Stimulated activated memory B cell treated with anti-CD40 and anti-IgM and Interleukin-4, amounts not matched to agents 10 μg/mL and 1 μg/mL and 100 μg/mL, for 72 hours (primary cell): ENCODE measurements at places on chromosomes 11 and 22.
A peak's percentile ranks its signal among the peaks of the same experiment; 100 is the strongest.

- no peak for ATAC-seq
Observed at GRCh38 chr22:50732681-50733080, 5.3 kb upstream of the ACR start.

- no peak for ATAC-seq
Observed at GRCh38 chr11:119697882-119698281, 31.1 kb downstream of the NECTIN1 start.

GRCh38 chr11:76245720-76246119, 39.4 kb upstream of the WNT11 start:
- no peak for ATAC-seq

- ATAC-seq = no peak
Observed at GRCh38 chr22:45552580-45553350, 50.1 kb downstream of the FBLN1 start.

- no peak for ATAC-seq
Observed at GRCh38 chr11:59271247-59271755, 58.6 kb upstream of the MPEG1 start.

DNA sequence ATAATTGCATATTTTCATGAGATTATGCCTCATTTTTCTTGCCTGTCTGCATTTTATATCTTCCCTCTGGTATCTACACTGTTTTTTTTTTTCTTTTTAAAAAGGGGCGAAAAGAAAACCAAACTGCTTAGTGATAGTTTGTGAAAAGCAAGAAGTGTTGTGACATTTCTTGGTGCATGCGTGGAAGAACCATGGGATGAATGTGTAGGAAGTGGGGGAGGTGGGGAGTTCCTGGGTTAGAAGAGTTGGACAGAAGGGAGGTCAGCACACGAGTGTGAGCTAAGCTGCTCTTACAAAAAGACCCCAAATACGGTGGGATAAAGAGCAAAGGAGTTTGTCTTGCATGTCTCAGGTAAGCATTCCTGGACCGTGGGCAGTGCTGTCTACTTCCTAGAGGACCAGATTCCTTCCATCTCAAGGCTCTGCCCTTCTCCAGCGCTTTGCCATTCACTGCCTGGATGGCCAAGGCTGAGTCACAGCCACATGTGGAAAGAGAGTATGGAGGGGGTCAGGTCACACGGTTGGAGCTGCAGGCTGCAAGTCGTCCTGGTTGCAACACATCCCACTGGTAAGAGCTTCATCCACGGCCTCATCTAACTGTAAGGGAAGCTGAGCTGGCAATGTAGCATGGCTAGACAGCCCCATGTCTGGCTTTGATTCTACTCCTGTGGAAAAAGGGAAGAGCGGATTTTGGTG, 300.6 kb downstream of the DDX10 start:
- no peak for ATAC-seq

GRCh38 chr22:40659166-40659565, 20.1 kb upstream of the MCHR1 start:
- no peak for ATAC-seq

GRCh38 chr11:122656631-122657101, 1.1 kb downstream of the UBASH3B start:
- ATAC-seq = peak; percentile 72

- no peak for ATAC-seq
Observed at GRCh38 chr11:112526699-112527416, 266.2 kb upstream of the PLET1 start.

GRCh38 chr22:17845790-17846189, 71.5 kb upstream of the BID start:
- ATAC-seq = no peak

DNA sequence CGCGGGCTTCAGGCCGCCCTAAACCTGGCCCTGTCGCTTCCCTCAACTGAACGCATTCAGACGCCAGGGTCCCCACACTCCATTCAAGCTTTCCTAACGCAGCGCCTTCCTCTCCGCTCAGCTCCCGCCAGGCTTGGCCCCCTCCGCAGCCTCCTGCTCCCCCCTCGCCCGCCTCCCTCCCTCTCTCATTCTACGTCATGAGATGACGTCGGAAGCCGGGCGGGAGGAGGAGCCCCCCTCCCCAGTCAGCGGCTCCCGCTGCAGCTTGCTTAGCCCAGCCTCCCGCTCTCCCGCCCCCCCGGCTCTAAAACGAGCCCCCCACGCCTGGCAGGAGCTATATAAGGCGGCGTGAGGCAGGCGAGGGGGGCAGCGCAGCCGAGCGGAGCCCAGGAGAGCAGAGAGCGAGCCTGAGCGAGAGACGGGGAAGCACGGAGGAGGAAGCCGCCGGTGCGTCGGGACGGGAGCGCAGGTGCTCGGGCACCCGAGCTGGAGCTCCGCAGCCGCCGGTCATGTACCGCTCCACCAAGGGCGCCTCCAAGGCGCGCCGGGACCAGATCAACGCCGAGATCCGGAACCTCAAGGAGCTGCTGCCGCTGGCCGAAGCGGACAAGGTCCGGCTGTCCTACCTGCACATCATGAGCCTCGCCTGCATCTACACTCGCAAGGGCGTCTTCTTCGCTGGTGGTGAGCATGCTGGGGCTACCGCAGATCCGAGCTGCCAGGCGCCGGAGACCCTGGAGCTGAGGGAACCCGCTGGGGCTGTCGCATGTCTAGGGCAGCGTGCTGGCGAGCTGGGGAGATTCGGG, at the start of gene NPAS4:
Gene NPAS4 (plus strand): TSS at position 365 of the 806 bp plus-strand sequence. CDS start 145 bp downstream, at position 510.
- no peak for ATAC-seq
